NCI-H1417 treated with DMSO at 0.1 percent for 48 hours (cell line): ENCODE measurements at places on chromosomes 3 and 15.

DNA sequence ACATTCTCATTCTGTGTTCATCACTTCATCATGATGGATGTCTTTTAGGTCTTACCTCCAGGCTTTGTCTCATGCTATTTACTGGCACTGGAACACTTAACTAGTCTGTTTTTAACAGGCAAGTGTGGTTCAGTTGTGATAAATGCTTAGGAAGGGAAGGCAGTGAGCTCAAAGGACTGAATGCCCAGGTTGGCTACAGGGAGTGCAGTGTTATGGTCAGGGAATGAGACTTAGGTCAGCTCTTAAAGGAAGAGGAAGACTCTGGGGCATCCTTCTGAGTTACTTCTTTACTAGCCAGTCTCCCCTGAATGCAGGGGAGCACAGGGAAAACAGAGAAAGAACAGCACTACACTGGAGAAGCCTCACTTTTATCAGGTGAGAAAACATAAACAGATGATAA is 72.6 kb downstream of the TGFBR2 start:
- no peak for DNase-seq

- DNase-seq, result no peak
Measured at GRCh38 chr15:72173864-72174550, 23.6 kb downstream of the GRAMD2A start.

DNA sequence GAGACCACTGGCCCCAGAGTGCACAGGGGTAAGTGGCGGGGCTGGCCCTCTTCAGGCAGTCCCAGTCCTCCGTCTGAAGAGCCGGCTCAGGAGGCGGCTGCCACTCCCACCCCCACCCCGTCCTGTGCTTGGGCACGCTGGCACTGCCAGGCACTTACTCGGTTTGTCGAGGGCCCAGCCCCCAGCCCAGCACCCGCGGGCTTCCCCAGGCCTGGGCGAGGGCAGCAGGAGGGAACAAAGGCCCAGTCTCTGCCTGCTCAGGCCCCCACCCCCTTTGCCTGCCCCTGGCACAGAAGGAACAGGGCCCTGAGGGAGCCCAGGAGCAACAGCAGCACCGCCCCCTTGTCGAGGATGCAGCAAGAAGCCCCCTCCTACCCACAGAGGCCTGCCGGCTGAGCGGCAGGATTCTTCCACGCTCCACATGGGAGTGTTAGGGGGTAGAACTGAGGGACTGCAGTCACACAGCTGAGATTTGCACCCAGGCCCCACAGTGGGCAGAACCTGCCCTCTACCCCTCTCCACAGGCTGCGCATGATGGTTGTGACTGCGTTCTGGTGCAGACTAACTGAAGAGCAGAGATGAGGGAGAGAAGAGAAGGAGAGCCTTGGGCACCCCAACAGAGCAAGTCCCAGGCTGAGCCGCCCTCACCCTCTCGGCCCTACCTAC is 8.9 kb downstream of the DUSP7 start:
- DNase-seq, result no peak

- DNase-seq, result no peak
Measured at GRCh38 chr3:4897765-4898453, 81.3 kb upstream of the BHLHE40 start.

- DNase-seq, result no peak
Measured at GRCh38 chr3:50612234-50612882, 784 bp upstream of the CISH start.

DNA sequence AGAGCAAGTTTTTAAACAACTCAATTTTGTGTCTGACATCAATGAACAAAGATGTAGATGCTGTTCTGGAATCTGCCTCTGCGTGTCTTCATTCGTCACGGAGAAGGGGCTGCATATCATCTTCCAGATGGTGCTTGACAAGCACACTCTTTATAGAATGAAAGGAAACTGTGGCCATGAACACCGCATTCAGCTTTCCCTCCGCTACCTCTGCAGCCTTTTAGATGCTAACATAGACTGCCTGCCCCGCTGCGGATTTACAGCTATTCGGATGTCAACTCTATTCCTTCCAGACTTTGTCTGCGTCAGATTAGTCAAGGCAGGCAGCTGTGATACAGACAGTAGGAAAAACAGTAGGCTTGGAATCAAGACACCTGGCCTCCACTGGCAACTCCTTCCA is 232.9 kb downstream of the TJP1 start:
- DNase-seq, result no peak

- no peak for DNase-seq
Measured at GRCh38 chr3:4583416-4583815, 90.3 kb downstream of the ITPR1 start.

GRCh38 chr3:30886888-30887287 is 7.6 kb downstream of the GADL1 start:
- no peak for DNase-seq

DNA sequence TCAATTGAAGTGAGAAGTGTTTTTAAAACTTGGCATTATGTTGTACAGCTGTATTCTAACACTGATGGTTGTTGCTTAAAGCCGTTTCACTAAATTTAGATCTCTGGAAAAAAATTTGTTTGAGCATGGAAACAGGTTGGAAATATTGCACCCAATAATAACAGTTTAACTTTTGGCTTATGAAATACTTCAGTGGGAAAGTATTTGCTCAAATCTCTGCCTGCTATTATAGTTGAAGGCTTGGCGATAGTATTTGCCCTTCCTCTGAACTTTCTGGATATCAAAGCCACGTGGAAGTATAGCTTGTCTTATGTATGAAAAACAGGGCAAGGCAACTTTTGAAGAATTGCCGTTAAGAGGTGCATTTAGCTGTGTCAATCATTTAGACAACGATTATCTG is 270.3 kb upstream of the LRRFIP2 start:
- DNase-seq, result no peak

DNA sequence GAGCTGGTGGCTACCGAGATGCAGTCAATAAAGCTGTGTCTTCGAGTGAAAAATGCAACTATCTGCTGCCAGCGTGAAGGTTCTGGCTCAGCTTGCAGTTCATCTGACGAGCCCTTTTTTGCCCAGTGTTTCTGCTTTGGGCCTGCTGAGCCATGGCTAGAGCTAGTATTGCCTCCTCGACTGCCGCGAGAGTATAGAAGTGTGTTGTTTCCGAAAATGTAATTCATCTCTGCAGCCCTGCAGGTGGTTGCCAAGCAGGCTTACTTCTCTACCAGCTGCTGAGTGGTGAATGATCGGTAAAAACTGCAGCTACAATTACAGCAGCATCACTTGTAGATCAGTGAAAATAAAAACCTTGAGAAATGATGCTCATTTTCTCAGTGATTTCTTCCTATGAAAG is 114.8 kb downstream of the DLG1 start:
- DNase-seq, result peak; percentile 80
